ENCODE measurements at places on chromosomes 12 and 14.

DNA sequence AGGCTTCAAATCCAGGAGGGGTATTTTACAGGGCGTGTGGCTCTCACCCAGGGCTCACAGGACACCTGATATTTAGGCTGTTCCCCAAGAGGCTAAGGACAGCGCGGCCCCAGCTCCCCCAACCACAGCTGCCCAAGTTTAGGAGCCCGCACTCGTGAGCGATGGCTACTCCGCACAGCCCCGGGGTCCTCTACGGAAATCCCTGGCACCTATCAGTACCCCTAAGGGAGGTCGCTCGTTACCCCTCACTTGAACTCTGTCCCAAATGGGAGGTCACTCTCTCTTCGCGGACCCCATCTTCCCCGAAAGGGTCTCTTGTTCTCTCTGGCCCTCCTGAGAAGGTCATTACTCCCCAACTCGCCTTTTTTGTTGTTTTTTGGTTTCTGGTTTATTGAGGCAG lies 708 bp upstream of the P2RX4 start:
- no peak for DNase-seq

DNA sequence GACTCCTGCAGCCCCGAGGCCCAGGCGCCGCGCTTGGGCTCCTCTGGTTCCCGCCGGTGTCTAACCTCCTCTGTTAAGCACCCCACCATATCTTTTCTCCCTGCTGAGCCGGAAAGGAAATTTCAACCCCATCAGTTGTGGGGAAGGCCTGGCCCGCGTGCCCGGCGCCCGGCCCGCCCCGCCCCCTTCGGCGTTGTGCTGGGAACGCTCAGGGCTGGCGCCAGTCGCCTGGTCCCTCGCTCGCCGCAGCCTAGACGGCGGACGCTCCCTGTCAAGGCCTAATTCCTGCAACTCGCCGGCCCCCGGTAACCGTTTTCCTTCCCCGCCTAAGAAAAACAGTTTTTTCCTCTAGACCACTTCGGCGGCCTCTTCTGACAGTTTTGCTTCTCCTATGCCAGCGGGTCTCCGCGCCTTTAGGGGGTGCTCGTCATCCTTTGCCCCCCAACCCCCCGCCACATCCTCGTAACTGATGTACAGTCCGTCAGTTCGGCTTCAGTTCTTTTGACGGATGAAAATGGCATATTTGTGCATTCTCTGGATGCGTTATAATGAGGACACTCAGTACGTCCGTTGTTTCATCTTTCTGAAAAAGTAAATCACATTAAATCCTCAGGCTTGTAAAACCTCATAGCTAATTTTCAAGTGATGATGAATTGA lies 506 bp upstream of the NAP1L1 start:
- DNase-seq, result peak; percentile 90

DNA sequence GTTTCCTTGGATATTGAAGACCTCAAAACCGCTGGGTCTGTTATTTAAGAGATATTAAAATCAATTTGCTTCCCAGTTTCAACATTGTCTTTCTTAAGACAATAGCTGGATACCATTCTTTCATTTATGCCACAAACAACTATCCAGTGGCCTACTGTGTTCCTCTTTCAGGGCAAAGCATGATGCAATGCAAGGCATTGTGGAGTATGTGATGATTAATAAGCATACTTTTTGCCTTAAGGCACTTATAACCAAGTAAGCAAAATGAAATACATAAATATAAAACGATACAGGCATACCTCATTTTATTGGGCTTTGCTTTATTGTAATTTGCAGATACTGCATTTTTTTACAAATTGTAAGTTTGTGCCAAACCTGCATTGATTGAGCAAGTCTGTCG lies 45.5 kb downstream of the SCN8A start:
- DNase-seq, result no peak

- DNase-seq, result no peak
Observed at GRCh38 chr12:47825173-47825639, 5.5 kb upstream of the HDAC7 start.

Measured in hindlimb muscle (tissue), 1 donor.